Coronary artery (tissue), 2 donors: ENCODE measurements at places on chromosomes 16 and 17.

DNA sequence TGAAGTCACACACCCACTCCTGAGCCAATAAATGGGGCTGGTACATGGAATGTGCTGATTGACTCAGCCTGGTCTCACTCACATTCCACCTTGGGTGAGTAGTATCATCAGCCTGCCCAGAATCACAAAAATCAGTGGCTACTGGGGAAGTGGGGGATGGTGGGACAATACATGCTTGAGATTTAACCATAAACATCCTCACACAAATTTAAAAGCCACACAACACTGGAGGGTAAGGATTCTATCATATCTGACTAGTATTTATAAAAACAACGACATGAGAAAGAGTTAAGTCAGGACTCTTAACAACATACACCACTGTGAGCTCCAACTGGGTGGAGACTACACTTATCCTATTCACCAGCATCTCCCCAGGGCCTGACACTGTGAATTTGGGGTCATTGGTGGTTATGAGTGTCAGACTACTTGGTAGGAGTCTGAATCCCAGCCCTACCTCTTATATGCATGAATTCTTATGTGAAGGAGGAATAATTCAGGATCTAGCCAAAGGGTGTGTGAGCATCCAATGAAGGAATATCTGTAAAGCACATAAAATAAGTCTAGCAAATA is 26.0 kb upstream of the IRX6 start:
- DNase-seq = no peak

- peak; percentile 21 for DNase-seq
Measured at GRCh38 chr16:49019831-49020230, 261.8 kb downstream of the CBLN1 start.

DNA sequence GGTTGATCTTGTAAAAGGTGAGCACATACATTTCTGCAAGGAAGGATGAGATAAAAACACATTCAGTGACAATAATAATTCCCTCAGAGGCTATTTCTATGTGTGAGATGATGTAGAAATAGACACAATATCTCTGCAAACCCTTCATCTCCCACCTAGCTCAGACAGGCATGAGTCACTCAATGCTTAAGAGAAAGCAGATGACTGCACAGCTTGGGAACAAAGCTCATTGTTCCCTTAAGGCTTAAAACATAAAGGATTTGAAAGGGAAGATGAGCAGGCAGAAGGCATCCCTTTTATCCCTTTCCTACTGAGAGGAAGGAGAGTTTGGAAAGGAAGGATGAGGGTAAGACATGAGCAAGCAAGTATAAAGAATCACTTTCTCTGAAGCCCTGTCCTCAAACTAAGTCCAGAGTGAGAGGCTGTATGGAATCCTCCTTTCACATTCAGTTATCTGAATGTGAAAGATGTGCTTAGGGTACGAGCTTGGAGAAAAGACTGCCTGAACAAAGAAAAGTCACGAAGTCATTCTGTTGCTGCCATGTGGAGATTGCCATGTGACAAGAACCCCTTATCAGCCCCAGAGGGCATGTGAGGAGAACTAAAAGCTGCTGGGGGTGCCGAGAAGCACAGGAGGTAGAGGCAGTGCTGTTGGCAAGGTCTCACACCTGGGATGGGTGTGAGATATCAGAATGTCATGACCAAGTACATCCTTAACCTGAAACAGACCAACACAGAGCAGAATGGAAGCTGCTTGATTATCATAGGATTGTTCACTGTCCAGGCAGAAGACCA is 58.2 kb downstream of the CNTNAP4 start:
- no peak for DNase-seq

GRCh38 chr17:79615926-79616325 is 5.1 kb upstream of the RBFOX3 start:
- no peak for DNase-seq

- no peak for DNase-seq
Measured at GRCh38 chr16:30383521-30383920, 1.2 kb upstream of the SEPTIN1 start.

DNA sequence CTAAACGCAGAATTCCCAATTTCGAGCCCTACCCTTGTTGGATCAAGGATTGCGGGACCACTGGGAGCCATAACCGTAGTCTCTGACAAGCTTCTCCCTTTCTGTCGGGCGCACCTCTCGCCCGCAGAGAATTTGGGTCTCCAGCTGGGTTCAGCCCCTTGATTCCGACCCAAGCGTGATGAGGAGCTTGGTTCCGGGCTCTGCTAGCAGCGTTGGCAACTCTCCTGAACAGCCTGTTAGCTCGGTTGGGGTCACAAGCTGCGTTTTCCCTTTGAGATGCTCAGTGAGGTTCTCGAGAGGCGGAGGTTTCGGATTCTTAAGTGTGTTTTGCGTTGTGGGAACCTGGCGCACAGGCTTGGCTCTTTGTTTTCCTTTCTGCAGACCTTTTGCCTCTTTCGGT is 655 bp downstream of the ATXN1L start:
- no peak for DNase-seq

DNA sequence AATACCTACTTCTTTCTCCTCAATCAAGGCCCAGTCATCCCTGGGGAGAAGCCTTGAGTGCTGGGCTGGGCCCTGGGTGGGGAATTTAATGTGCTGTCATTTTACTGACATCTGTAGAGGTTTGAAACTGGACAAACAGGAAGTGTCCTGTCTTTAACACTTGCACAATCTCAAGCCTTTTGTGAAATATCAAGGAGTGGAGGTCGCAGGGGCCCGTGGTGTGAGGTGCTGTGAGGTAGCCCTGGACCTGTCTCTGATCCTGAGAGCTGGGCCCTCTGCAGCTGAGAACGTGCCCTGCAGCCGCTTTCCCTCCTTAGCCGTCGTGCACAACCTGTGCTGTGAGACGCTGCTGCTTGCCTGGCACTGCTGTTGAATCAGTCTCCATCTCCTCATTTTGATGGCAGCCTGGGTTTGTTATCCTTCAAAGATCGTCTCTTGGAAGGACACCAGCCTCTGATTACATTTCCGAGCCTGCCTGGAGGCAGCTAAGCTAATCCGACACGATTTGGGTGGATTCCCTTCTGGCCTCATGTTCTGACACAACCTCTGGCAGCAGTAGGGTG is 29.9 kb downstream of the SMARCE1 start:
- no peak for DNase-seq

DNA sequence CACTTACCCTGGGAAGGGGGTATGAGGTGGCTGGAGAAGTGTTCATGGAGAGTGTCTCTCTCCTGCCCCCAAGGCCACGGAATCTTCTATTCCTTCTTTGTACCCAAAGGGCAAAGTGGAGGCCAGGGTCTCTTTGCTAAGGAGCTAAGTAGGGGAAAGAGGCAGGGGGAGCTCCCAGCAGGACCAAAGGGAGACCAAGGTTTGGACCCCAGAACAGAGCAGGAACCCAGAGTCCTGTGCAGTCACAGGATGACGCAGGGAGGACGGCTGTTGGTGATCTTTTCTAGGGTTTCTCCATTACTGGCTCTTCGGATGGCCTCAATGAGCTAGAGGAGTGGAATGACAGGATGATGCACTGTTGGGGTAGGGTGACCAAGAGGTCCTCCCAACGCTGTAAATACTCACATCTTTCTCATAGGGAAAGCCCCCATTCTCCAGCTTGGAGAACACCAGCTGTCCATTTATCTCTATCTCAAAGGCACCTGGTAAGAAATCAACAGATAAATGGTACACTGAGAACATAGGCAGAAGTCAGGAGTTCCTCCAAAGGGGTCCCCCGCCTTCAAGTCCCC is 966 bp downstream of the MIEN1 start:
- no peak for DNase-seq

- DNase-seq = no peak
Measured at GRCh38 chr16:72824027-72824426, 223.9 kb downstream of the ZFHX3 start.

DNA sequence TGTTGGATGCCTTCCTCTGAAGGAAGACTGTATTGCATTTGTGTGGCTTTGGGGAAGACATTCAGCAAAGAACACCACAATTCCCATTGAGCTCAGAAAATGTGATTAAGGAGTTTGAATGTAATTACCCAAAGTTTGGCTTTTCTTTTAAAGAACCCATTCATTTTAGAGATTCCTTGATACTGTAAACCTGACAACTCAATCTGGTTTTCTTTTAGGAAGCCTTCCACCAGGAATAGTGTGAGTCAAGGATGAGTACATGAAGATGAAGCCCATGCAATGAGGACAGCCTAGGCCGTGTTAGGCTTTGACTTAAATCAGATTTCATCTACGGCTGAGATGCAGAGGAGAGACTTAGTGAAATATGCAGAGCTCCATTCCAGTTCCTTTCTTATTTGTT is 271.7 kb upstream of the TBX2 start:
- no peak for DNase-seq

- DNase-seq = no peak
Measured at GRCh38 chr17:56269556-56270389, 116.5 kb downstream of the ANKFN1 start.

- DNase-seq = no peak
Measured at GRCh38 chr17:28189667-28190066, 129.3 kb upstream of the TMEM97 start.

GRCh38 chr17:12859520-12859919 is 70.2 kb downstream of the ARHGAP44 start:
- DNase-seq = no peak

- no peak for DNase-seq
Measured at GRCh38 chr16:11249233-11250061, 6.6 kb downstream of the SOCS1 start.

DNA sequence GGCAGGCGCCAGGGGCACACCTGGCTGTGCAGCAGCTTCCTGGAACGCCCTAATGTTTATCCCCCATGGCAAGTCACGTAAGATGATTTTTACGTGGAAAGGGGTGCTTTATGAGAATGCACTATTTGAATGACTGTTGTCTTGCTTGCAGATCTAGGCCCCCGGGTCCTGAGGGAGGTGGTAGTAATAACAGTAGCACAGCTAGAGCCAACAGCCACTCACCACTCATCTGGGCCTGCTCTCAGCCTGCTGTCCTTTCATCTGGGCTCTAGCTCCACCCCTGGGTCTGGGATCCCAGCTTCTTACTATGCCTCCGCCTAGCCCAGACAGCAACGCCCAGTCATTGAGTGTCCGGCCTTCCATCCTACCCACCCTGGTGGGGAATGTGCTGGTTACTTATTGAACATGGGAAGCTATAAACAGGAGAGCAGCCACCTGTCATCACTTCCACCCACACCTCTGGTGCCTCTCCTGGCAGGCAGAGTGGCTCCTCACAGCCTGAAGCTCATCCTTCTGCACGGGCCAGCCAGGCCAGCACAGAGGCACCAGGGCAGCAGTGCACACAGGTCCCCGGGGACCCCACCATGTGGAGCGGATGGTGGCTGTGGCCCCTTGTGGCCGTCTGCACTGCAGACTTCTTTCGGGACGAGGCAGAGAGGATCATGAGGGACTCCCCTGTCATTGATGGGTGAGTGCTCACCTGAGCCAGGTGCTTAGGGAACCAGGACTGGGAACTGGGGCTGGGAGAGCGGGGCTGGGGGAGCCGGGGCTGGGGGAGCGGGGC is 16.6 kb downstream of the DPEP1 start:
- DNase-seq = no peak

DNA sequence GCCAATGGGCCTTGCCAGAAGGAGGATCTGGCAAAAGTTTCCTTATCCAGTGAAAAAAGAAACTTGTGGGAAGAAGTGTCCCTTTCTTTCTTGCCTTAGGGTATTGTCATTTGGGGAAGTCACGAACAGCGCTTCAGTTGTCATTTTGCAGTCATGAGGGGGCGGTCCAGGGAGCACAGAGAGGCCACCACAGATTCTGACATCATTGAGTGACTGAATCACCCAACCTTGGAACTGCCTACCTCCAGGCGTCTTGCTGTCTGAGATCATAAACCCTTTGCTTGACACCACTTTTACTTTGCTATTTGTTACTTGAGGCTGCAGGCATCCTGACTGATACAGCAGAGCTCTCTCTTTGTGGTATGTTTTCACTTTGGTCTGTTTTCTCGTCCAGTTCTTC is 3.1 kb upstream of the WSCD1 start:
- no peak for DNase-seq

- no peak for DNase-seq
Measured at GRCh38 chr17:16952401-16952800, 19.5 kb downstream of the TNFRSF13B start.

DNA sequence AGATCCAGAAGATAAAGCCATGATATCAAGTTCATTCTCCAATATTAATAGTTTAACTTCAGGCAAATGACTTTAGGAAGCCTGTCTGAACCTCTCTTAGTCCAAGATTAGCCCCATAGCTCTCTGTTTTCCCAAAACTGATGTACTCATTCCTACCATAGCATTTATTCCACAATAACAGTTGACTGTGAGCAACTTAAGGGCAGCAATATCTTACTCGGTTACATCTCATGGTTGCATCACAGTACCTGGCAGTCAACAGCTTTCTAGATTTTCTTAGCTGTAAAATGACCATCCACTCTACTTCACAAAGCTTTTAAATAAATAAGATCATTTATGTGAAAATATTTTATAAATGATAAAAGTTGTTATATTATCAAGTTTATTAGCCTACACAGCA is 58.2 kb upstream of the STAC2 start:
- no peak for DNase-seq

DNA sequence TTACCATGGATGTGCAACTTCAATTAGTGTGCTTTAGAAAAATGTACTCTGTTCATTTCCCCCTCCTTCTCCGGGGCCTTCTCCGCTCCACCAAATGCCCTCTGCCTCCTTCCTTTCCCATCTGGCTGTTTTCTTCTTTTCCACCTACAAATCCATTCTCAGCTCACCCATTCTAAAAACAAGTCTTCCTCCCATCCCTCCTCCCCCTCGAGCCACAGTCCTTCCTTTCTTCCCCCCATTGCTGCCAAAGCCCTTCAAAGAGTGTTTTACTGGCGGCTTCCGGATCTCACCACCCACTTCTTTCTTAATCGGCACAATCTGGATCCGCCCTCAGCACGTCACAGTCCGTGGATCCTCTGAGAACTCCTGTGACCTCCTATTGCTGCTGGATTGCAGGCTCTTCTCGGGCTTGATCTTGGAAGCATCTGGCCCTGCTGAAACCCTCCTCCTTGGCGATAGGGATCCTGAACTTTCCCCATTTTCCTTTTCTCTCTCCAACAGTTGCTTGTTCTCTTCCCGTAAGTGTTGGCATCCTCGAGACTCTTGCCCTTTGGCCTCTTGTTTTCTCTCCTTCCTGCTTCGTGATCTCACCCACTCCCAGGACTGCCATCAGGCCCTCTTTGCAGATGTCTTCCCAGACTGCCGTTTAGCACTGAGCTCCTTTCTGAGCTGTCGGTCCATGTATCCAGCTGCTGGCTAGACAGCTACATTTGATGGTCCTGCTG is 36.0 kb upstream of the FBXO47 start:
- DNase-seq = peak; percentile 84

- no peak for DNase-seq
Measured at GRCh38 chr17:5580367-5580766, 3.9 kb downstream of the NLRP1 start.

- DNase-seq = no peak
Measured at GRCh38 chr17:47978324-47978723, 7.4 kb downstream of the CDK5RAP3 start.

- DNase-seq = no peak
Measured at GRCh38 chr17:53527473-53527872, 295.3 kb upstream of the KIF2B start.

DNA sequence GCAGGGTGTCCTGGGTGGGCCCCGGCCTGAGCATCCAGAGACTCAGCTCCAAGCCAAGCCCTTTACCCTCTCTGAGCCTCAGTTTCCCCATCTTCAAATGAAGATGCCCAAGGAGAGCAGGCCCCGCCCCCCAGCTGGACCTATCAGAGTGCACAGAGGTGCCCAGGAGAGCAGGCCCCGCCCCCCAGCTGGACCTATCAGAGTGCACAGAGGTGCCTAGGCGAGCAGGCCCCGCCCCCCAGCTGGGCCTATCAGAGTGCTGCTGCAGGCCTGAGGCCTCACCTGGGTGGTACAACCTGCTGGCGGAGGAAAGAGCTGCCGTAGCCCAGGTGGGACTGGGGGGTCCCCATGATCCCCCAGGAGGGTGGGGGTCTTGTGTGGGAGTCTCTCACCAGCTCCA is 3.4 kb upstream of the SSTR5 start:
- no peak for DNase-seq

- no peak for DNase-seq
Measured at GRCh38 chr16:88837806-88838205, 18.9 kb downstream of the GALNS start.
